ENCODE measurements at places on chromosomes 1 and 21. TPM values are rescaled to one million over a fixed set of nuclear protein-coding genes. Genes with fewer than 3 reads are reported as not detected.

Gene MAP1LC3C
- 0.22 TPM for total RNA-seq

Gene PIK3R3
- total RNA-seq = 3.3 TPM

Gene OSCP1
- 8.3 TPM for total RNA-seq

Gene PEA15
- total RNA-seq = 133 TPM

Gene SLC1A7
- 0.14 TPM for total RNA-seq

Gene DPT
- total RNA-seq = under 0.01 TPM

Gene SPATA46
- not detected for total RNA-seq

Gene PRDM15
- 7.2 TPM for total RNA-seq

Gene CACNA1S
- not detected for total RNA-seq

Gene RIMS3
- total RNA-seq = 0.66 TPM

Measured in placental pericyte (primary cell).